ENCODE measurements at places on chromosomes 6 and 20. TPM values are rescaled to one million over a fixed set of nuclear protein-coding genes. Genes with fewer than 3 reads are reported as not detected.

OR10C1 gene
- not detected for total RNA-seq

SEMG1 gene
- not detected for total RNA-seq

PAK1IP1 gene
- 12.8 TPM for total RNA-seq

ROMO1 gene
- 49.9 TPM for total RNA-seq

CLVS2 gene
- total RNA-seq: 11.6 TPM

RNASET2 gene
- total RNA-seq: 60.4 TPM

PRL gene
- 0.99 TPM for total RNA-seq

GABRR1 gene
- 4.6 TPM for total RNA-seq

AKAP12 gene
- total RNA-seq: 228 TPM

ABHD16B gene
- total RNA-seq: not detected

CITED2 gene
- total RNA-seq: 136 TPM

AGER gene
- total RNA-seq: 2.6 TPM

DZANK1 gene
- 4.0 TPM for total RNA-seq

FAM217A gene
- total RNA-seq: not detected

RPS6KA2 gene
- 37.1 TPM for total RNA-seq

CLPSL2 gene
- not detected for total RNA-seq

RIMS4 gene
- 12.0 TPM for total RNA-seq

YTHDF1 gene
- total RNA-seq: 37.3 TPM

PHIP gene
- total RNA-seq: 135 TPM

MGME1 gene
- 23.3 TPM for total RNA-seq

HLA-DRA gene
- total RNA-seq: 40.0 TPM

GSTA3 gene
- not detected for total RNA-seq

ACTL10 gene
- 0.49 TPM for total RNA-seq

HSF2 gene
- 58.1 TPM for total RNA-seq

PPP1R3G gene
- total RNA-seq: 2.8 TPM

RNF182 gene
- total RNA-seq: 18.4 TPM

DLK2 gene
- total RNA-seq: 2.6 TPM
